ENCODE measurements at places on chromosomes 5 and 9.

GRCh38 chr5:142439207-142439860 is 114.5 kb upstream of the SPRY4 start:
- no peak for DNase-seq

- DNase-seq: no peak
These were observed 194.1 kb downstream of the AOPEP start for GRCh38 chr9:94920420-94921091.

GRCh38 chr9:98886691-98887229 is 56.9 kb upstream of the COL15A1 start:
- DNase-seq: no peak

GRCh38 chr9:2354856-2355696 is 266.5 kb upstream of the VLDLR start:
- DNase-seq: no peak

DNA sequence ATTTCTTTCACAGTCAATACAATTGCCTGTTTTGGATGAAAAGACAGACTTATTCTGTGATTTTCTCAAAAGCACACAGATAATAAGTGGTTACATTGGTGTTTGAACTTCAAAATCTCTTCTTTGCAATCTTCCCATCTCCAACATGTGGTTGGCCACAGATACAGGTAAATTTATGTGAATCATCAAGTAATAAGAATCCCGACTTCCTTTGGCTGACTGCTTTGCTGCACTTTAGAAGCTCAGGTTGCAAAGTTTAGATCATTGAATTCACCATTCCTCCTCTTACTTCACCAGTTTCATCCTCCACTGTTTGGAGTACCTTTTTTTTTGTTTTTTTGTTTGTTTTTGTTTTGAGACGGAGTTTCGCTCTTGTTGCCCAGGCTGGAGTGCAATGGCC is 56.5 kb upstream of the ADRB2 start:
- DNase-seq: no peak

GRCh38 chr5:61397238-61397637 is 65.2 kb downstream of the ZSWIM6 start:
- DNase-seq: no peak

DNA sequence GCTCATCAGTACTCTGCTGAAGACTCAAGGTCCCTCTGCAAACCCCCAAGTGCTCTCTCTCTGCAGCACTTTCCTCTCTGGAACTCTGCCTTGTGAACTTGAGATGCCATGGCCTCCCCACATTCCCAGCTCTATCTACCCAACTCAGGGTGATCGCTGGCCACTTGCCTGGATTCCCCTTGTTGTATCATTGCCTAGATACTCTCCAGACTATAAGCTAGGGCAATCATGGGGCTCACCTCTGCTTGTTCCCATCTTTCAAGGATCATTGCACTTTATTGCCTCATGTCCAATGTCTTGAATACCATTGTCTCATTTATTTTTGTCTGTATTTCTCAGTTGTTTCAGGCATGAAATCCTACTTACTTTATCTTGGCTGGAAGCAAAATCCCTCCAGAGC is 144.1 kb downstream of the PLPPR1 start:
- no peak for DNase-seq

GRCh38 chr5:135106610-135107471 is 72.8 kb upstream of the PITX1 start:
- DNase-seq: no peak

- DNase-seq: no peak
These were observed 49.6 kb downstream of the ZFR start for GRCh38 chr5:32394981-32395380.

GRCh38 chr5:177131019-177131320 is 2.6 kb upstream of the NSD1 start:
- DNase-seq: no peak

- DNase-seq: peak; percentile 67
These were observed 44.5 kb upstream of the NR5A1 start for GRCh38 chr9:124551472-124552272.

- no peak for DNase-seq
These were observed 52.2 kb upstream of the TESK1 start for GRCh38 chr9:35552837-35553236.

DNA sequence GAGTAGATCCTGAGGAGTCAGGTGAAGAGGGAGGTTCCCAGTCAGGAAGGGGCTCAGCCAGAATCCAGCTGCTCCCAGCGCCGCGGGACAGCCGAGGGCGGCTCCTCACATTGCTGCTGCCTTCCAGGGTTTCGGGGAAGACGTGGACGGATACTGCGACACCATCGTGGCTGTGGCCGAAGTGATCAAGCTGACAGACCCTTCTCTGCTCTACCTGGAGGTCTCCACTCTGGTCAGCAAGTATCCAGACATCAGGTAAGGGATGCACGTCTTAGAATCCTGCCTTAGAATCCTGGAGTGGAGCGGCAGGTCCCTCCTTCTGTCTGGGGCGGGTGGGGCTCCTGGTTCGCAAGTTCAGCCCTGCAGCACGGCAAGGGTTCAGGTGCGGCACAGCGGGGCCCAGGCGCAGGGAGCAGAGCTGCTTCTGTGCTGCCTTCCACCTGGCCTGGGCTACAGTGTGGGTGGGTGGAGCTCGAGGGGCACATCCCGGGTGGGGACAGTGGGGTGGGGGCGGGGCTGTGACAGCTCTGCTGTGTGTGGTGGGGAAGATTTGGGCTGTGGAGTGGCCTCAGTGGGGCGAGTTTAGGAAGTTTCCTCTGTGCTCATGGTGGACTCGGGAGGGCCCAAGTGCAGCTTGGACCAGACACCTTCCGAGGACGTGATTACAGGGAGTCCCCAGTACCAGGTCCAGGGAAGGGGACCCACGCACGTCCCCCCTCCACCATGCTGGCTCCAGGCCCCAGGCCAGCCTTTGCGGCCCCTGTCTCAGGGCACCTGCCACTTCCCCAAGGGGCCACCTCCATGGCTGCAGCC is 22.8 kb downstream of the EXOC3 start:
- DNase-seq: no peak

DNA sequence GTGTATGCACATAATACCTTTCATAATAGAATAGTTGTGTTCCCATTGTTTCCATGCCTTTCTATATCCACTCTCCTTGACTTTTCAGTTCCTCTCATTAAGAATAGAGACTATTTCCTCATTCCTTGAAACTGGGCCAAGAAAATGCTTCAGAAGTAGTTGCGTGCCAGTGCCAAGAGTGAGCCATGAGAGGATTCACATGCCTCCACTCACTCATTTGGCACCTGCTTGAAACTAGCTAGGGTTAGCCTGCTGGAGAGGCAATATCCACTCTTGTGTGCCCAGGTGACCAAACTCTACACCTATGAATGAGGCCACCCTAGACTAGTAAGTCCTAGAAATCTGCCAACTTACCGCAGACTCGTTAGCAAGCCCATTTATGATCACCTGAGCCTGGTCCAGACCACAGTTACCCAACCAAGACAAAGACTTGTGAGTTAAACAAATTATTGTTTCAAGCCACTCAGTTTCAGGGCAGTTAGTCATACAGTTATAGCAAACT is 276.3 kb downstream of the EPB41L4A start:
- DNase-seq: no peak

GRCh38 chr9:29656641-29657406 is 2083.5 kb upstream of the C9orf72 start:
- DNase-seq: no peak

DNA sequence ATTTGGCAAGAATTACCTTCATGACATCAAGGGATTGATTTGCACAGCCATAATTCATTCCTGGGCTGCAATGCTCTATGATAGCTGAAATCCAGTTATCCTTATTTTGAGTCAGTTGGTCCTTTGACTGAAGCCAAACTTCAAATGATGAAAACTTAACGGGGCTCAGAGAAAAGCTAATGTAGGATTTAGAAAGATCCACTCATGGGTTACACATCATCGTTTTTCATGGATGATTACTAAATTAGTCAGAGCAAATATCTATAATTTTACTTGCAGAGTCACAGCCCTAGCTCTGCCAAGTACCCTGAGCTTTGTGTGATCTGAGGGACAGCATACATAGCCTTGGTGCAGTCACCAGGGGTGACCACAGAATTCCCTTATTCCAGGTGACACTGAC is 27.3 kb upstream of the MUSK start:
- DNase-seq: no peak

DNA sequence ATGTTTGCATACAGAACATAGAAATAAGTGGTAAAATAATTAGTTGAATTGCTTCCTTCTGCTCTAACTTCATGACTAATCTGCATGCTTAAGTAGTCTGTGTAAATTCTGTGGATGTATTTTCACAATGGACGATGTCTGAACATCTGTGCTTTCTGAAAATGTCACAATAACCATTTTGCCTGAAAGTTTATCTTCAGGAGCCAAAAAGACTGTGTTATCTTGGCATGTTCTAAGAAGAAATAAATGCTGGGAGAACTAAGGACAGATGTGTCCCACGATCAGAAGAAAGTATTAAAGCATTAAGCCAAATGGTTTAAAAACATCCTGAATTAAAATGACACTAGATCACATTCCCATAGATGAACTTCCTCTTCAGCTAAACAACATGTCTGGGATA is 397.6 kb downstream of the SPOCK1 start:
- no peak for DNase-seq

- DNase-seq: no peak
These were observed 31.2 kb downstream of the FGF18 start for GRCh38 chr5:171450423-171451331.

- DNase-seq: no peak
These were observed 54.8 kb downstream of the FAM114A2 start for GRCh38 chr5:153983885-153984284.

- DNase-seq: no peak
These were observed 28.9 kb downstream of the GABRG2 start for GRCh38 chr5:162096448-162096847.

DNA sequence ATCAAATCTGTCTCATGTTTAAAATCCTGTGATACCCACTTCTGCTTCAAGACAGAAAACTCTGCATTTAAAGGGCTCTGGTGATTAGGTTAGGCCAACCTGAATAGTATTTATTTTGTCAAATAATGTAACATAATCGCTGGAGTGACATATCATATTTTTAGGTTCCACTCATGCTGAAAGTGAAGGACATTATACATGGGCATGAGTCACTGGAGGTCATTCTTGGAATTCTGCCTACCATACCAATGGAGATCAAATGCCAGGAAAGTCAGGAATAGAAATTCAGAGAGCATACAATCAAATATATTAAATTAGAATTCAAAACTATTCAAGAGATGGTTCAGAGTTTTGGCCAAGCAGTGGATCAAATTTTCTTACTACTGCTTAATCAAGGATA is 97.1 kb upstream of the PRSS3 start:
- DNase-seq: no peak

DNA sequence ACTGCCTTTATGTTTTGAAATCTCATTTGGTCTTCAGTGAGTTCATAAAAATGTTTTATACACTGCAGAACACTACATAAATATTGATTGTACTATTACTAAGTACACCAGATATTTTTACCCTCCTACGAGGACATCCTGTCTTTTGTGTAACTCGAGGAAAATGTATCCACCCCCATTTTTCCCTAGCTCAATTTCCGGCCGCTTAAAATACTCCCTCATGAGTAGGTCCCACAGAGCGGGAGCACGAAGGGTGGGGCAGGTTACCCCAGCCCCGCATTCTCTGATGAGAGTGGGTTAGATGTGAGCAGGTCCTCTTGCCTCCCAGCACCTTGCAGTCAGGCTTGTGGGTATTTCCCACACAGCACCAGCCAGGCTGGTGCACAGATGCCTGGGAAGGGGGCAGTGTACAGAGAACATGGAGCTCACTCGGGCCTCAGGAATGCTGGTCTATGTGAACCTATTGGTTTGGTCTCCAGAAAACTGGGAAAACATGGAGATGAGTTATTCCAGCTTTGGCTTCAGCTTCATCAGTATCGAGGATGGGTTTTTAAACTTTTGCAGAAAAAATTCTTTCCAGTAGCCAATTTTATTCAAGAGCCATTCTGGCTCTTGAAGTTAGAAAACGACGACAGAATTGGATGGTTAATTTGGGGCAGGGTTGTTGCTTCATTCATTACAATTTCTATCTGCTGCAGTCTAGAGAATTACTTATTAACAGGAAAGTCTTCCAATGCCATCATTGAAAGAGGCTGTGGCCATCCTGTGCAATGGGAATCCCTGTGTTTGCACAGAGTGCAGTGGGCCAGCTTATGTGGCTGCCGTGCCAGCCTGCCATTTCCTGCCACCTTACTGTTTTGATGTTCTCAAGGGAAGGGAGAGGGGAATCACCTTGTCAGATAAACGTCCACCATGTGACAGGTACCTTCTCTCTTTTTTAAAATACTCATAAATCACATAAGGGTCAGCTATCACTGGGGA is 73.2 kb downstream of the WDR41 start:
- DNase-seq: no peak

- DNase-seq: no peak
These were observed 351 bp upstream of the MSX2 start for GRCh38 chr5:174723979-174724483.

- DNase-seq: no peak
These were observed 58.0 kb upstream of the RETREG1 start for GRCh38 chr5:16674750-16675149.

DNA sequence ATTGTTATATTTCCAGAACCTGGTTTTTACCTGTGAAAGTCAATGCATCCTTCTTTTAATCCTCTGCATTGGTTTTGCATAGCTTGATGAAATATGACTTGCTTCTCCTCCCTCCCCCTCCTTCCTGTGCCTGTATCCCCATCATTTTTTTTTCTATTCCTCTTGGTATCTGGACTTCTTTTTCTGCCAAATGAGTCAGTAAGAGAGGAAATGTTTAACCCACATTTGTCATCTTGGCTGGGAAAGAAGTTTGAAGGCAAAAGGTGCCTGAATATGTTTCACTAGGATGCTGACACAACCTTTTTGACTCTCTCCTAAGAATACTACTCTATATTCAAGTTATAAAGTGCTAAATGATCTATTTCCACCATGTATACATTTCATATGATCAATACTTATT is 35.5 kb upstream of the CDKN2B start:
- no peak for DNase-seq

Data from midbrain (tissue), 1 donor.